Glutamatergic neuron (in vitro differentiated cells): ENCODE measurements at places on chromosomes 16 and 17. TPM values are rescaled to one million over a fixed set of nuclear protein-coding genes. Genes with fewer than 3 reads are reported as not detected.

DNA sequence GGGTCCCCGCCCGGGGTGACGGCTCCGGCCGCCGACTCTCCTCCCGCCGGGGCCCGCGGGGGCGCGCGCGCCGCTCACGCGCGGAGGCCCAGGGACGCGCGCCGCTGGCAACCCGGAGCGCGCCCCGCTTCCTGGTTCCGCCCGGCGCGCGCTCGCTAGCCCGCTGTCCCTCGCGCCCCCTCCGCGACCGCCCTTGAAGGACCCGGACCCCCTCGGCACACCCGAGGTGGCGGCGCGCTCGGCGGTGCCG, at the start of gene STAT5B:
STAT5B (minus strand) TSS at position 33 of the 250 bp plus-strand sequence. CDS start 44,264 bp downstream, outside the sequence.
- H3K27ac ChIP-seq, result peak within 1 kb of the TSS; percentile 93
- peaks cover 4% of the 10 kb centered on the region for H3K36me3 ChIP-seq
- peaks cover 24% of the 10 kb centered on the region for H3K4me1 ChIP-seq
- peak within 1 kb of the TSS; percentile 97 for H3K4me3 ChIP-seq
- DNase-seq, result peak; percentile 69

DNA sequence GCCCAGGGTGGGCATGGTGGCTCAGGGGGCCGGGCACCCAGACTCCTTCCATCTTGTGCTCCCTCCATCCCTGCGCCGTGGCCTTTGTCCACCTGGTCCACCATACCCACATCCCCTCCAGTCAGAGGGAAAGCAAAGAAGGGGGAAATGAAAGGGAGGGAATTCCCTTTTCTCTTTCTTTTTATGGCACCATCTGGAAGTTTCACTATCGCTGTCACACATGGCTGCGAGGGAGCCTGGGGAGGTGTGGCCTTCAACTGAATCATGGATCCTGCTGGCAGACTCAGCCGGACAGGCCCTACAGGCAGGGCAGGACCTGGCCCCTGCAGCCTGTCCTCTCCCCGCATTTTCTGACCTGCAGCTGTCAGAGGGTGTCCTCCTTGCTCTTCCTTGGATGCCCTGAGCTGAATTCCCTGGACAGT, 6.2 kb downstream of the SLC12A3 start:
- peaks cover 2% of the 10 kb centered on the region for H3K27me3 ChIP-seq
- H3K36me3 ChIP-seq, result no peaks in the 10 kb centered on the region
- H3K4me1 ChIP-seq, result no peaks in the 10 kb centered on the region
- no peak overlapping the region for H3K27ac ChIP-seq

DNA sequence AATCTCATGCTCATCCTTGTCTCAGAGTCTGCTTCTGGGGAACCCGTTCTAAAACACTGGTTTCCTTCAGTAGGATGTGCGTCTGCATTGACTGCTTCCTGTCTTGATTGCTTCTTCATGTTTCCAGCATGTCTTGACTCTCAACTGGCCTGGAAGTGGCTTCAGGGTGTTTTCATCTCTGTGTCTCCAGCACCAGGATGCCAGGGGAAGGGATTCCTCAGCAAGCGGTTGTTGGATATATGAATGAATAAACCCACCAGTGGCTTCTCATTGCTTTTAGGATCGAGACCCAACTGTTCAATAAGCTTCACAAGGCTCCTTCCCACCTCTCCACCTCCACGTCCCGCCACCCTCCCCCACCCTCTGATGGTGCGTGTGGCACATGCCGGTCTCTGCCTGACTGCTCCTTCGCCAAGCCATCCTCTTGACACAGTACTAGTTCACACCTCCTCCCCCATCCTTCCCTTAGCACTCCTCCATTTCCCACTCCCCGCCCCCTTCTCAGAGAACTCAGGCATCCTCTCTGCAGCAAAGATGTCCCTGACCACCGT, 14.1 kb upstream of the TNS4 start:
- H3K36me3 ChIP-seq, result no peaks in the 10 kb centered on the region
- peaks cover 12% of the 10 kb centered on the region for H3K27me3 ChIP-seq
- DNase-seq, result no peak
- no peaks in the 10 kb centered on the region for H3K4me1 ChIP-seq
- no peak overlapping the region for H3K4me3 ChIP-seq
- H3K27ac ChIP-seq, result no peak overlapping the region

Gene P2RX1
- total RNA-seq, result 2.1 TPM

Gene DNAJC7
- total RNA-seq, result 124 TPM

Gene HS3ST2
- 32.5 TPM for total RNA-seq

DNA sequence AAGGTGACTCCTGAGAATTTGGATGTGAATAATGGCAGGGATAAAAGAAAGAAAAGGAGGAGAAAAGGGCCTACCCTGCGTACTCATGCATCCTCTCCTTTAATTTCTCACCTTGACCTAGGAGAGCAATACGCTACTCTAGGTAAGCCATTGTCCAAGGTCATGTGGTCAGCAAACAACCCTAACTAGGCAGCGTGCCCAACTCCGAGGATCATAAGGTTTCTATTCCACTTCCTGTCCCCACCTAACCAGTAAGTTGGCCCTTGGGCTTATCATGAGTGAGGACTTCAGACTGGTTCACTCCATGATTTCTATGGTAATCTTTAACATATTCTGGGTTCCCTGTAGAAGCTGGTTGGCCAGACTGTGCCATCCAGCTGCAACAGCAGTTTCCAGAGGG, 315.1 kb upstream of the CCL2 start:
- no peaks in the 10 kb centered on the region for H3K4me1 ChIP-seq
- H3K36me3 ChIP-seq, result no peaks in the 10 kb centered on the region
- DNase-seq, result no peak
- H3K4me3 ChIP-seq, result no peak overlapping the region
- no peak overlapping the region for H3K27ac ChIP-seq
